ENCODE measurements at places on chromosomes 7 and 10. TPM values are rescaled to one million over a fixed set of nuclear protein-coding genes. Genes with fewer than 3 reads are reported as not detected.

The HOXA5 gene
- 7.4 TPM for total RNA-seq

The CALML3 gene
- 0.25 TPM for total RNA-seq

The NKX1-2 gene
- 0.35 TPM for total RNA-seq

The SFTPA2 gene
- not detected for total RNA-seq

The PIK3CG gene
- total RNA-seq = not detected

The GALNT17 gene
- total RNA-seq = not detected

The ADCYAP1R1 gene
- total RNA-seq = not detected

The CFAP70 gene
- 2.9 TPM for total RNA-seq

The FGF8 gene
- total RNA-seq = not detected

The NAT16 gene
- not detected for total RNA-seq

The RNF148 gene
- 0.63 TPM for total RNA-seq

The UROS gene
- total RNA-seq = 55.0 TPM

The FAM25G gene
- total RNA-seq = not detected

The FAM237B gene
- total RNA-seq = not detected

The KIAA1549 gene
- 7.1 TPM for total RNA-seq

The CYP3A5 gene
- total RNA-seq = 0.83 TPM

The PTPRZ1 gene
- 9.8 TPM for total RNA-seq

The AZGP1 gene
- 0.58 TPM for total RNA-seq

The LOXL4 gene
- not detected for total RNA-seq

The GPR15LG gene
- not detected for total RNA-seq

The PON3 gene
- not detected for total RNA-seq

The SLC26A3 gene
- not detected for total RNA-seq

The CPVL gene
- total RNA-seq = 49.0 TPM

The CYTH3 gene
- total RNA-seq = 23.5 TPM

The ABCC2 gene
- total RNA-seq = 6.3 TPM

The IRF5 gene
- total RNA-seq = 10.1 TPM

The PON1 gene
- total RNA-seq = not detected

The NDUFA5 gene
- total RNA-seq = 71.9 TPM

The LIPN gene
- total RNA-seq = not detected

The SPDYE11 gene
- total RNA-seq = not detected

The RADIL gene
- total RNA-seq = not detected

The C7orf33 gene
- not detected for total RNA-seq

The CRPPA gene
- 1.1 TPM for total RNA-seq

The CNOT4 gene
- 18.5 TPM for total RNA-seq

The PTCD1 gene
- total RNA-seq = 8.6 TPM

The TAS2R41 gene
- not detected for total RNA-seq

The DPYSL4 gene
- 0.21 TPM for total RNA-seq

The PRRT4 gene
- not detected for total RNA-seq

The PGAM2 gene
- not detected for total RNA-seq

The PCDH15 gene
- total RNA-seq = not detected

The TMEM139 gene
- 9.2 TPM for total RNA-seq

The MET gene
- 129 TPM for total RNA-seq

The CNPY1 gene
- total RNA-seq = not detected

The SFRP4 gene
- total RNA-seq = not detected

The SYT15 gene
- total RNA-seq = 0.79 TPM

The CREB5 gene
- 40.5 TPM for total RNA-seq

The KLLN gene
- 0.56 TPM for total RNA-seq

The OR2A1 gene
- total RNA-seq = not detected

The C10orf143 gene
- 4.9 TPM for total RNA-seq

The PTF1A gene
- not detected for total RNA-seq
